ENCODE measurements at places on chromosomes 12 and 14.

DNA sequence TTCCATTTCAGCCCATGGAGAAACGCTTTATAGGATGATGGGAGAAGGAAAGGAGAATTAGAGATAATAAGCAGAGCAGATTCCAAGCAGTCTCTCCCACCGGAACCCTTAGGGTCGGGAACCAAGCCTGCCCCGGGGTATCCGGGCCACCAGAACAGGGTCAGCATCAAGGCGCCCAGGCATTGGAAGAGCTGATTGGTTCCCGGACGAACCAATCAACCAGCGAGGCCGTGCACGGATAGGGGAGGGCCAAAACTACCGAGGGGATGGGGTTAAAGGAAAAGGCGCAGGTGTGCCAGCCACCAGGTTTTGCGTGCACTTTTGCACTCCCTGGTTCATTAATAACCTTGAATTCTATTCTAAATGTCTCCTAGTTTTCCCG is 1.7 kb downstream of the PPM1H start:
- peak; percentile 50 for DNase-seq

DNA sequence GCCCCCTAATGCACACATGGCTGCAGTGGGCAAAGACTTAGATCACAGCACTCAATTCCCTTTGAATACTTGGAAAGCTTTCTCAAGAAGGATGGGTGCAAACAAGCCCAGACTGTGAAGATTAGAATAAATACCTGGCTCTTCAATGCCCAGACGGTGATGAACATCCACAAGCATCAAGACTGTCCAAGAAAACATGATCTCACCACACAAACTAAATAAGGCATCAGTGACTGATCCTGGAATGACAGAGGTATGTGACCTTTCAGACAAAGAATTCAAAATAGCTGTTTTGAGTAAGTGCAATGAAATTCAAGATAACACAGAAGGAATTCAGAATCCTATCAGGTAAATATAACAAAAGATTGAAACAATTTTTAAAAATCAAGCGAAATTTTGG is 43.8 kb upstream of the ZDHHC17 start:
- no peak for DNase-seq

GRCh38 chr12:29543036-29543435 is 45.5 kb upstream of the OVCH1 start:
- DNase-seq: no peak

- DNase-seq: no peak
Measured at GRCh38 chr14:28666961-28667360, 99.6 kb upstream of the FOXG1 start.

DNA sequence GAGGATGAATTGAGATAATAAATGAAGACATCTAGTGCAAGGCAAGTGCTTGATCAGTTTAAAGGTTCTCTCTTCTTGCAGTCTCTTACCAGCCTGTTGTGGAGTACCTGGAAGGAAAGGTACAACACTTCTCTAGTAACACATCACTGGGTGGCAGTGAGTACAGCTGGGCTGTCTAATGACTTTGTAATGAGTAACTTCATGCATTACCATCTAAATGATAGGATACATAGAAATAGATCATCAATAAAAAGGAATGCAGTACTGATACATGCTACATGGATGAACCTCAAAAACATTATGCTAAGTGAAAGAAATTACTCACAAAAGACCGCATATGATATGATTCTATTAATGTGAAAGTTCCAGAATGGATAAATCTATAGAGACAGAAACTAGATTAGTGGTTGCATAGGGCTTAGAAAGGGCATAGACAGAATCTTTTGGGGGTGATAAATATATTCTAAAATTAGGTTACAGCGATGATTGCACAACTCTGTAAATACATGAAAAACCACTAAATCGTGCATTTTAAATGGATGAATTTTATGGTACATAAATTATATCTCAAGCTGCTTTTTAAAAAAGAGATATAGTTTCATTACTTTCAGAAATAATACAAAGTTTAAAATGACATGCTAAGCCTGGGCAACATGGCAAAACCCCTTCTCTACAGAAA is 224.4 kb downstream of the CHST11 start:
- no peak for DNase-seq

- DNase-seq: no peak
Measured at GRCh38 chr12:92233346-92234015, 87.8 kb upstream of the BTG1 start.

DNA sequence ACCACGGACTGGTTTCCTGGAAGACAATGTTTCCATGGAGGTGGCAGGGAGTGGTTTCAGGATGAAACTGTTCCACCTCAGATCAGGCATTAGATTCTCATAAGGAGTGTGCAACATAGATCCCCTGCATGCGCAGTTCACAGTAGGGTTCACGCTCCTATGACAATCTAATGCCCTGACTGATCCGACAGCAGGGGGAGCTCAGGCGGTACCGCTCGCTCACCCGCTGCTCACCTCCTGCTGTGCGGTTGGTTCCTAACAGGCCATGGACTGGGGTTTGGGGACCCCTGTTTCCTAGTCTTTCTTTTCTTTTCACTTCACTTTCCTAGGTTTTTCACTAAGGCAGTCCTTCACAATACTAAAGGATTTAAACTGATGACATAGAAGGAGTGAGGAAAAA is 39.6 kb downstream of the GUCY2C start:
- no peak for DNase-seq

GRCh38 chr12:13116259-13116658 is 12.8 kb upstream of the GSG1 start:
- no peak for DNase-seq

Data from A549 (cell line).